A172 (cell line): ENCODE measurements at places on chromosomes 5 and 9. TPM values are rescaled to one million over a fixed set of nuclear protein-coding genes. Genes with fewer than 3 reads are reported as not detected.

CYSTM1 gene
- total RNA-seq: 48.4 and 54.9 TPM in 2 replicates

AQP7 gene
- total RNA-seq: 0.12 TPM in 1 of 2 replicates, not detected in the other

PHF24 gene
- total RNA-seq: 0.05 TPM in 1 of 2 replicates, not detected in the other

ANKRD31 gene
- total RNA-seq: not detected in 2 replicates

RGS14 gene
- 28.2 and 36.5 TPM in 2 replicates for total RNA-seq

SAXO1 gene
- total RNA-seq: not detected in 2 replicates

BTNL3 gene
- not detected in 2 replicates for total RNA-seq

PPIP5K2 gene
- total RNA-seq: 68.0 and 74.1 TPM in 2 replicates

TRIM23 gene
- total RNA-seq: 22.1 and 23.2 TPM in 2 replicates

CARD9 gene
- 0.95 and 1.1 TPM in 2 replicates for total RNA-seq

C9orf153 gene
- not detected in 2 replicates for total RNA-seq

GRCh38 chr5:9947225-9947714 lies 302.4 kb downstream of the ATPSCKMT start:
- no peak for DNase-seq

GRCh38 chr5:107915176-107915812 lies 244.6 kb upstream of the EFNA5 start:
- DNase-seq: no peak

GRCh38 chr9:133727277-133727875 lies 10.8 kb downstream of the SARDH start:
- DNase-seq: no peak

DNA sequence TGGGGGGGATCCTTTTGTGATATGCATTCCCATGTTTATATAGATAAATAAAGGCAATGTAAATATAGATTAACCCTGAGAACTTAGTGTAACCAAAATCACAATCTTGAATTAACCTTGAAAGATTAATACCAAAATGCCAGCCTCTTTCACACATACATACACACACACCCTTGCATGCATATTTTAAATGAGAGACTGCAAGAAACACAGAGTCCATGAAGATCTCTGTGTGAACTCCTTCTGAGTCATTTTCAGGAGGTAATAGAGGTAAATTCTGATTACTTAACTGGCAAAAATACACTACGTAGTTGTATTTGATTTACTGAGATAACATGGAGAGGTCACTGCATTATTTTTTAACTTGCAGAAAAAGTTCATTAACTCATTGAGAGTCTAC lies 118.0 kb downstream of the SLF1 start:
- no peak for DNase-seq

DNA sequence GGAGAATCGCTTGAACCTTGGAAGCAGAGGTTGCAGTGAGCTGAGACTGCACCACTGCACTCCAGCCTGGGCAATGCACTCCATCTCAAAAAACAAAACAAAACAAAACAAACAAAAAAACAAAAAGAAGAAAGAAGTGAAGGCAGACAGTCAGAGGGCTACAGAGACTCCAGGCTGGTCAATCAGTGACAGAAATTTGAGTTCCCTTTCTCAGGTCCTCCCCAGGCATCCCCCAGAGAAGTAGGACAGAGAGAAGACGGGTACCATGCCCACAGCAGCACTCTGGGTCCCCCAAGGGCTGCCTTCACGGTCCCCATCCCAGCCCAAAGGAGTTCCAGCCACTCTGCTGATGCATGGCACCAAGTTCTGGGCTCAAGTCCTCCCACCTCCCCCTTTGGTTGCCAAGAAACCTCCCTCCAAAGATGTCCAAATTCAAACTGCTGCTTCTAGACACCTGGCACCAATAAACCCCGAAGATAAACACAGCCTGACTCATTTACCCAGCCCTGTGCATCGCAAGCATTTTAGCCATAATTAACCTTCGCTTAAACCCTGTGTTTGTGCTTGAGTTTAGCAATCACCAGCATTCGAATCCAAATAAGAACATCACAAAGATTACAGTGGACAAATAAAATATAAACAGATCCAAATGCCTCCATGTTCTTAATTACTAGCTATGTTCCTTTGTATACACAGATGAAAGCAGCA lies 24.0 kb downstream of the SEMA4D start:
- peak; percentile 71 for DNase-seq

DNA sequence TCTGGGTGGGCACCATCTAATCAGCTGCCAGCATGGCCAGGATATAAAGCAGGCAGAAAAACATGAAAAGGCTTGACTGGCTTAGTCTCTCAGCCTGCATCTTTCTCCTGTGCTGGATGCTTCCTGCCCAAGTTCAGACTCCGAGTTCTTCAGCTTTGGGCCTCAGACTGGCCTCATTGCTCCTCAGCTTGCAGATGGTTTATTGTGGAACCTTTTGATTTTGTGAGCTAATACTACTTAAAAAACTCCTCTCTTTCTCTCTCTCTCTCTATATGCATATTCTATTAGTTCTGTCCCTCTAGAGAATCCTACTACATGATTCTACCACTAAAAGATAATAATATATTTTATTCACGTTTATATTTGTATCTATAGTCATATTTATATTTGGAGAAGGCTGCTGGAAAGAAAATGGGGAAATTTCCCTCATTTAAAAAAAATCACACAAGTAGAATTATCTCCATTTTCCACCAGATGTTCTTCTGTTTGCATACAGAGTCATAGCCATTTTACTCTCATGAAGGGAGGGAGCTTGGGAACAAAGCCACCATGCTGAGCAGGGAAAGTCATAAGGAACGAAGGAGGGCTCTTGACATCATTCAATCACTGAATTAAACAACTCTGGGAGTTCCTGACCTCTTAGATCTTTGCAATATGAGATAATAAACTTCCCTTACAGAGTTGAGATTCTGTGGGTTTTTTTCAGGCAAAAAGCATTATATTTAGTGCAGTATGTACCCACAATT lies 1137.4 kb upstream of the CDH18 start:
- no peak for DNase-seq

DNA sequence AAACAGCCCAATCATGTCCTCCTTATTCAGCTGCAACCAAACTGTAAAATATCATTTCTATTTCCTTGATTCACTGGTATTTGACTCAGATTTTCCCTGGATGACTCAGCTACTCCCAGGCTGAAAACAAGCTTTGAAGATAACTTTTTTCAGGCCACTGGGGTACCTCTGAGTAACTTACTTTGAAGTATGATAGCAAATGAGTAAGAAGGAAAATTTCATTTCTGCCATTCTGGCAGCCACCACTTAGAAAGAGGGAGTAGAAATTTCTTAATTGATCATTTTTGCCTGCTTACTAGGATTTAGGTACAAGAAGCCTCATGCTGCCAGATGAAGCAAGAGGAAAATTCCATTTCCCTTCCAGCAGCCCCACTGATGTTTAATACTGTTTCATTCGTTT lies 247.4 kb downstream of the PRELID2 start:
- DNase-seq: peak; percentile 89

DNA sequence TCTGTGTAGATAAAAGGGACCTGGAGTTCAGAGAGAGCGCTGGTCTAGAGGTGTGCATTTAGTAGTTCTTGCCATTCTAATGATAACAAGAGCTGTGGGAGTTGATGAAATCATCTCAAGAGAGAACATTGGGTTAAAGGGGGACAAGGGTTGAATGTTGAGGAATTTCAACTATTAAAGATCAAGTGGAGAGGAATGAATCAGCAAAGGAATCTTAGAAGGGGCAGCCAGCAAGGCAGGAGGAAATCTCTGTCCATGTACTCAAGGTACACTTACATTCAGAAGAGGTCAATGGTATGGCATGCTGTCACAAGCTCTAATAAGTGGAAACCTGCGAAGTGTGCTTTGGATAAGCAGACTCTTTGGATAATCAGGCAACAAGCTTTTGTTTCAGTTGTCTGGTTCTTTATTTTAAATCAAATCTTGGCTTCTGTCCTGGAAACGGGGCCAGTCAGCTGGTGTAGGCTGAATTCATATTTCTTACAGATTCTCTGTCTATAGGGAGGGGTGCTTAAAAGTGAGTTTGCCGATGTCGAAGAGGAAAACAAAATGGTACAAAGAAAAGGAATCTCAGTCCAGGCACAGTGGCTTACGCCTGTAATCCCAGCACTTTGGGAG lies 320.5 kb upstream of the CD180 start:
- DNase-seq: peak; percentile 7

- no peak for DNase-seq
Measured at GRCh38 chr5:177029498-177029897, 7.0 kb downstream of the ZNF346 start.

- no peak for DNase-seq
Measured at GRCh38 chr9:78091731-78092130, 60.1 kb upstream of the GNAQ start.

DNA sequence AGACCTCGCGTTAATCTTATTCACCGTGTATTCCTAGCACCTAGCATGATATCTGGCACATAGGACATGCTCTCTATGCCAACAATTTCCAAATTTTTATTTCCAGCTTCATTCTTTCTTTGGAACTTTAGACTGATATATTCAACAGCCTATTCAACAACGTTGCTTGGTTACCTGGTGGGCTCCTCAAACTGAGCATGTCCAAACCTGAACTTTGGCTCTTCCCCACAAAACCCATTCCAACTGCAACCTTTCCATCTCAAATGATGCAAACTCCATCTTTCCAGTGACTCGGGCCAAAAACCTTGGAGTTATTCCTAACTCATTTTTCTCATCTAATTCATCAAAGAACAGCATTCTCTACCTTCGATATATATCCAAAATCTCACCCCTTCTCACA lies 525.2 kb downstream of the AGTPBP1 start:
- DNase-seq: no peak

GRCh38 chr5:16776611-16777251 lies 159.4 kb downstream of the MYO10 start:
- DNase-seq: no peak

DNA sequence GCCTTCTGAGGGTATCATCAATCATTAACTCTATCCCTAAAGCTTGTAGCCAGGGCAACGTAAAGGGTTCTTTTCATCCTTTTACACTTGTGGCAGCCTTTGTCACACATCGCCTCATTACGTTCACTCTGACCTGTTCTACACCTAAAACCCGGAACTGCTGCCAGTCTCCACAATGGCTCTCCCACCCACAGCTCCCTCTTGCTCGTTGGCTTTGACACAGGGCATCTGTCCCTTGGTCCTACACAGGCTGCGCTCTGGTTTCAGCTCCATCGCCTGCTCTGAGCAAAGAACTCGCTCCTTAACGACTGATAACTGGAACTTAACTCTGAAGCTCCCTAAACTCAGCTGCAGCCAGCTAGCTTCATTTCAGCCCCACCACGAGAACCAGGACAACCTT lies 112.8 kb upstream of the CTNND2 start:
- no peak for DNase-seq

GRCh38 chr9:94054716-94055115 lies 29.5 kb upstream of the PTPDC1 start:
- no peak for DNase-seq

- no peak for DNase-seq
Measured at GRCh38 chr9:83238871-83239640, 176.1 kb upstream of the RASEF start.

DNA sequence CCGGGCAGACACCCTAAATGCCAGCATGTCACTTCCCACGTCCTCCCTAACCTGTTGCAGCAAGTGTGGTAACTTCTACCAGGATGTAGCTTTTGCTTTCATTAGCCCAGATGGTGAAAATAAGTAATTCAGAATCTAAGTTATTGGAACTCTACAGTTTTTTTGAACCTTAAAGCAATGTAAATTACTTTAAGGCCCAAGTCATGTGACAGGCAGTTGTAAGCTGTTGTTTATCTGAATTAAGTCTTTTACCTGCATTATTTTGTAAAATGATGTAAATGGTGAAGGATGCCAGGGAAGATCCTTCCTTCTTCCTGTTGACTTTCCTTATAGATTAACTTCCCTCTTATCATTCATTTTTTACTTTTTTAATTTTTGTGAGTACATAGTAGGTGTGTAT lies 670.2 kb downstream of the SEMA5A start:
- DNase-seq: no peak

- DNase-seq: no peak
Measured at GRCh38 chr9:128552744-128553440, 505 bp downstream of the SPTAN1 start.

- DNase-seq: no peak
Measured at GRCh38 chr5:133930061-133930812, 38.2 kb downstream of the C5orf15 start.

- DNase-seq: no peak
Measured at GRCh38 chr5:181059297-181060230, 19.5 kb downstream of the BTNL9 start.

DNA sequence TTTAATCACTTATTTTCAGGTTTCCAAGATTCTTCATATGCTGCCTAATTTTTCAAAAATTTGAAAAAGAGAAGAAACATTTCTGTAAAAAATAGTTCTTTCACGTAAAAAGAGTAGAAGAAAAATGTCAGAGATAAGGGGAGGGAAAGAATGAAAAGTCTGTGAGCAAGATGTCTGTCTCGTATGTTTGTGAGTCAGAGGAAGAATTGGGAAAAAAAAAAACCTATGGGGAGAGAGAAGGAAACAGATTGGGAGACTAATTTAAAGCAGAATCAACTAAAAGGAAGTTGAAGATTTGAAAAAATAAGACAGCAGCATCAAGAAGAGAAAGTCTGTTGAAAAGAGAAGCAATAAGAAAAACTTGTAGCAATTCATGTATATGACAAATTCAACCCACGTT lies 456.3 kb downstream of the HINT1 start:
- DNase-seq: no peak

DNA sequence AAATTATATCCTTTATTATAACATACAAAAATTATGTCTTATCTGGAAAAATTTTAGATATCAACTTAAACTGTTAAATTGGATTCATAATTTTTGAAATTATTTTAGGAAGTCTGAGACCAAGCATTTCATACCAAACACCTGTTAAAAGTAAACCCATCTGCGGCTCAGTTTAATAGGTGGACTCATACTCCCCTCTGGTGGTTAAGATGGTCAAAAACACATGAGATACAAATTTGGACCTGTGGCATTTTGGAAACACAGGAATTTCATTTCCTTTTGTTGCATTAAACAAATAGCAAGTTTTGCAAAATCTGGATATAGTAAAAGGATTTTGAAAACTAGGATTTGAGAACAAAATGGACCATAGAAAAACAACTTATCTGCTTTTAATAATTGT lies 53.7 kb downstream of the RGMB start:
- peak; percentile 37 for DNase-seq

GRCh38 chr5:76704131-76704663 lies 11.7 kb upstream of the F2R start:
- DNase-seq: no peak

GRCh38 chr9:132645711-132646110 lies 24.1 kb downstream of the DDX31 start:
- DNase-seq: no peak

GRCh38 chr9:127463382-127463781 lies 12.1 kb downstream of the LRSAM1 start:
- no peak for DNase-seq

- DNase-seq: no peak
Measured at GRCh38 chr5:36158144-36158543, 6.2 kb downstream of the SKP2 start.

GRCh38 chr5:137191179-137191578 lies 307.9 kb downstream of the SPOCK1 start:
- no peak for DNase-seq

DNA sequence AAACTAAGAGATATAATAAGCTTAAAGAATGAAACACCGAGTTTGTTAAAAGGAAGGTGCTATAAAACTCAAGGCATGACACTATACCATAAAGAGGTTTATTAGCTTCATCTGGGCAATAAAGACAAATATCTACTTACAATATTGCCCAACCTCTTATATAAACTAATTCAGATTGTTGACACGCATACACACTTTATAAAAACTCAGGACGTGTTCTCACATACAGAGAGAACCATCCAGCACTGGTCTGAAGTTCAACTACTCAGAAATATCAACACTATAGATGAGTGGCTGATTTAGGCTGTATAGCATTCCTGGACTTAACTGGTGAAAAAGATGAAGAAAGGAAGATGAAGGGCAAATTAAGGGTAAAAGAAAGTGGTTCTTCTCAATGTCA lies 81.2 kb downstream of the FRMD3 start:
- no peak for DNase-seq

GRCh38 chr5:36739751-36740221 lies 133.4 kb downstream of the SLC1A3 start:
- peak; percentile 85 for DNase-seq
